ENCODE measurements at places on chromosomes 12 and 14. TPM values are rescaled to one million over a fixed set of nuclear protein-coding genes. Genes with fewer than 3 reads are reported as not detected.

CHFR gene
- total RNA-seq, result 8.2 TPM

DNA sequence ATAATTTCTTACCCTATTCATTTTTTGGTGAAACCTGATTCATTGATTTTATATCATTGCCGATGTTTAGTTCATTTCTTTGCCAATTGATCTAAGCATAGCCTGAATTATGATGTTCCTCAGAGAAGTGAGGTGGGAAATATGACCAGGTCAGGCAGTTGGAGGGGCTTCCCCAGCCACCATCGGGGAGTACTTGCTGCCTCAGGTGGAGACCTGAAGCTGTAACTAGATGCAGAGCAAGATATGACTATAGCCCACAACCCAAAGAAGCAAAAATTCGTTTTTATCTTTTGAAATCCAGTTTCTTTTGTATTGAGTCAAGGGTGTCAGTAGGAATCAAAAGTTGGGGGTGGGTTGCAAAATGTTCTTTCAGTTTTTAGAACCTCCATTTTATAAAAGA lies 7.9 kb downstream of the PTGDR start:
- H3K36me3 ChIP-seq, result no peaks in the 10 kb centered on the region
- no peak overlapping the region for H3K4me3 ChIP-seq
- H3K27me3 ChIP-seq, result no peaks in the 10 kb centered on the region
- no peak overlapping the region for H3K27ac ChIP-seq
- no peak for DNase-seq

MYH6 gene
- not detected for total RNA-seq

GRCh38 chr12:131640525-131640924 lies 70.4 kb upstream of the SFSWAP start:
- H3K4me1 ChIP-seq, result no peaks in the 10 kb centered on the region
- no peaks in the 10 kb centered on the region for H3K36me3 ChIP-seq
- H3K4me3 ChIP-seq, result no peak overlapping the region
- H3K27ac ChIP-seq, result no peak overlapping the region
- H3K27me3 ChIP-seq, result no peaks in the 10 kb centered on the region

MUCL1 gene
- total RNA-seq, result not detected

GXYLT1 gene
- total RNA-seq, result 48.9 TPM

TSHR gene
- total RNA-seq, result 0.30 TPM

DNA sequence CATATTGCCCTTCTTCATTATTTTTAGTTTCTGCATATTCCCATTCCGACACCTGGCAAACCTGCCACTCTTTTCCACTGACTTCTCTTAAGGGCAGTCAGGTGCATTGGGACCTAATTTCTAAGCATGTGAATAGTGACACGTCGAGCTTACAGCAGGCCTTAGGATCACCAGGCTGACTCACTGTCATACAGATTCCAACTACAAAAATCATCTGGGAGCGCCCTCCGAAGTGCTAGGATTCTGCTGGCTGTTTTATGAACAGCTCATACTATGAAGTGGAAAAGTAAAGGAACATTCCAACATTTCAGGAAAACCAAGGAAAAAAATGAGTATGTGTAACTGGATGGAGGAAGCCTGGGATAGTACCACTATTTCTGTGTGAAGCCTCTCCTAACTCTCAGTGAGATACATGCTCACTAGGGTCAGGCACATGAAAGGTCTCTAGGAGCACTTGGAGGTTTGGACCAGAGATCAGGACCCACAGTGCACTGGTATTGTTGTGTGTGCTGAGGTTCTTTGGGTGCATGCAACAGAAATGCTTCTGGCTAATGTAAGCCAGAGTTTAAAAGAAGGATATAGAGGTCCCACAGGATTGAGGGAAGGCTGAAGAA lies 257.4 kb downstream of the ZFP36L1 start:
- no peak overlapping the region for H3K27ac ChIP-seq
- peaks cover 4% of the 10 kb centered on the region for H3K4me1 ChIP-seq
- no peaks in the 10 kb centered on the region for H3K36me3 ChIP-seq
- H3K27me3 ChIP-seq, result no peaks in the 10 kb centered on the region

GRCh38 chr14:87325741-87326140 lies 667.2 kb downstream of the GALC start:
- H3K36me3 ChIP-seq, result no peaks in the 10 kb centered on the region
- H3K27ac ChIP-seq, result no peak overlapping the region
- H3K4me3 ChIP-seq, result no peak overlapping the region
- DNase-seq, result no peak
- no peaks in the 10 kb centered on the region for H3K4me1 ChIP-seq
- 0 out of 2 replicates have a peak, but pooled peaks cover 4% of the 10 kb centered on the region for H3K27me3 ChIP-seq

EXD2 gene
- 10.0 TPM for total RNA-seq

DNA sequence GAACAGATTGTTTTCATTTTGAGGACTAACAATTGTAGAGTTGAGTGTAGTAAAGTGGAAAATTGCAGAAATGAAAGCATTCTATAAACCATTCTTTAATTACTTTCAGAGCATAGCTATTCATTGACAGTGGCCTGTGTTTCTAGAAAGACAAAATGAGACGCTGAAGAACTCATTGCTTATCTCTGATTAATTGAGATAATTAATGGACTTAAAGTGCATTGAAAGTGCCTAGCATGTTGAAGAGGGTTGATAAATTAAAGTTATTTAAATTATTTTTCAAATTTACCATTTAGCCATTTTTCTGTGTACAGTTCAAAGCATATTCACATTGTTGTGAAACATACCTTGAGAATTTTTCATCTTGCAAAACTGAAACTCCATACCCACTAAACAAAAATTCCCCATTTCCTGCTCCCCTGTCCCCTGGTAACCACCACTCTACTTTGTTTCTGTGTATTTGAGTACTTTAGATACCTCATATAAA lies 57.4 kb downstream of the DAAM1 start:
- no peak overlapping the region for H3K27ac ChIP-seq
- peaks cover 9% of the 10 kb centered on the region for H3K4me1 ChIP-seq
- no peak for DNase-seq
- no peaks in the 10 kb centered on the region for H3K27me3 ChIP-seq
- no peak overlapping the region for H3K4me3 ChIP-seq
- no peaks in the 10 kb centered on the region for H3K36me3 ChIP-seq

DNA sequence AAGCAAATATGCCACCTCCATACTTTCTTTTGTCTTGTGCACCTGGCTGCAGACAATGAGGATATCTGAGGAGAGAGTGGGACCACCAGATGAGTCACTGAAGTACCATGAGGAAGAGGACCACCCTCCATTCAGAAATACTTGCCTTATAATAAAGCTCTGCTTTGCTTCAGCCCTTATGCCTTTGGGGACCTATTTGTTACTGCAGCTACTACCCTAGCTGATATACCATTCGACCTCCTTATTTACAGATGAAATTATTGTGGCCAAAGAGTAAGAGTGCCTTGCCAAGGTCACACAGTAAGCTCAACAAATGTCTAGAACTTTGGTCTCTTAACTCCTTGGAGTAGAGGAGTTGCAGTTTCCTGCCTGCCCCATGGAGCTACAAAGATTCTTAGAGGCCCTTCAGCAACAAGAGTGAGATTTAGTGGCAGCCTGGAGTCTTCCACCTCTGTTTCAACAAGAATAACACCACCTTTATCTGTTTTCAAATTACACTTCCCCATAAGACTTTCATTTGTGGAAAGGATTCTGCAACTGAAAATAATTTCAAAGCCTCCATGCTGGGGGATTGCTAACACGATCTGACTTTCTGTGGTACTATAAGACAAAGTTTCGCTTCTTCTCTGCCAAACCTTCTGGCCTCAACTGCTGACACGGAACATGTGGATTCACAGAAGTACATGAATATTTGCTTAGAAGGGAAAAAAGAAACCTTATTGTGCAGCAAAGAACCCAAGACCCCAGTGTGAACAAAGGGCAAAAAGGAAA lies 3.6 kb downstream of the CMKLR1 start:
- DNase-seq, result no peak
- H3K4me3 ChIP-seq, result no peak overlapping the region
- H3K36me3 ChIP-seq, result no peaks in the 10 kb centered on the region
- 0 out of 2 replicates have a peak, but pooled peaks cover 3% of the 10 kb centered on the region for H3K27me3 ChIP-seq
- H3K27ac ChIP-seq, result no peak overlapping the region
- H3K4me1 ChIP-seq, result no peaks in the 10 kb centered on the region

DNA sequence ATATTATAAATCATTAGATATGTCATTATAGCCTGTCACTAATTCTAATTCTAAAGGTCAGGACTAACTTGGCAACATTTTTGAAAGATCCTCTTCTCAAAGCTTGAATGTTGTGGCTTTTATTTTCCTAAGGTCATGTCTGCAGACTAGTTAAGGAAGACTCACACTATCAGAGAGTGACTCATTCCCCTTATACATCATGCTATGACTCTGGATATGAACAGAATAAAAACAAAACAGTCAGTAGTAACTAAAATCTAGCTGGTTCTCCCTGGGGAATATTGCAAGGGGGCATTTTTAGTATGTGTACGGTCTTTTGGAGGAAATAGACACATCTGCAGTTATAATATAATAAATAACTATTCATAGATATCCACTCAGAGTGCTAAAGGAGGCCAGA lies 170.6 kb downstream of the SLC2A13 start:
- no peaks in the 10 kb centered on the region for H3K36me3 ChIP-seq
- H3K27me3 ChIP-seq, result no peaks in the 10 kb centered on the region
- H3K4me3 ChIP-seq, result no peak overlapping the region

- no peaks in the 10 kb centered on the region for H3K4me1 ChIP-seq
- DNase-seq, result no peak
- no peaks in the 10 kb centered on the region for H3K27me3 ChIP-seq
- no peak overlapping the region for H3K4me3 ChIP-seq
These were observed 816.9 kb downstream of the AACS start for GRCh38 chr12:125882141-125882540.

GRCh38 chr14:27608377-27608776 lies 1010.5 kb upstream of the NOVA1 start:
- no peaks in the 10 kb centered on the region for H3K4me1 ChIP-seq
- H3K27me3 ChIP-seq, result no peaks in the 10 kb centered on the region
- H3K27ac ChIP-seq, result no peak overlapping the region
- H3K36me3 ChIP-seq, result no peaks in the 10 kb centered on the region

TTC8 gene
- total RNA-seq, result 9.4 TPM

GRCh38 chr12:115223991-115224390 lies 540.0 kb upstream of the TBX3 start:
- H3K4me1 ChIP-seq, result peaks cover 7% of the 10 kb centered on the region
- H3K27me3 ChIP-seq, result no peaks in the 10 kb centered on the region
- DNase-seq, result no peak
- H3K4me3 ChIP-seq, result no peak overlapping the region

GAPDH gene
- 4,776 TPM for total RNA-seq

DNA sequence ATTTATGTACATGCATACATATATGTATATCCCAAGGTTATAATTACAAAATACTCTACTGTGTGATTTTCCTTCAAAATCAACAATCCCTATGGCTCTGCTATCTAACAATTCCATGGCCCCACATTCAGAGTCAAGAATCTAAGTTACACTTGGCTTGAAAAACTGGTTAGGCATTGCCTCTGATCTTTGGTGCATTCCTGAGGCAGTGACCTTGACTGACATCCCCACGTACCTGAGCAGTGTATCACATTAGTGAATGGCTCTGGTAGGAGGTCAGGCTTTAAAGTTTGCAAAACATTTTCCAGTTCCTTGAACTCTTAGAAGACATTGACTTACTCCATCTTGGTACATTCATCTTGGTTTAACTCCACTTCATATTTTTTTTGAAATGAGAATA lies 8.5 kb upstream of the STON2 start:
- no peaks in the 10 kb centered on the region for H3K36me3 ChIP-seq
- no peak overlapping the region for H3K27ac ChIP-seq
- peaks cover 9% of the 10 kb centered on the region for H3K4me1 ChIP-seq

DNA sequence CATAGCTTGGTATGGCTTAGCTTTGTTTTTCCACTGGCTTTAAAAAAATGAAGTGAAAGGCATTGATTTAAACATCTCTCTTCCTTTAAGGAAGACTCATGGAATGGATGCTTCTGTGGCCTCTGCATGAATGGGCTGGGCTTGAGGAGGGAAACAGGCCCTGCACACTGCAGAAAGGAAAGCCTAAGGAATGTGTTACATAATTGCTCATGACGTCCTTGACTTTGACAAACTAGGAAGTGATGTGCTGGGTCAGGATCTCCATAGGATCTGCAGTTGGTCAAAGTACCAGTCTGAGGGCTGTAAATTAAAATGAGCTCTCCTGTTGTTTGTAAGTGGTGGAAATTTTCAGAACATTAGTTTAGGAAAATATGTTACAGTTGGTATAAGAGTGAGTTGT lies 12.7 kb downstream of the SAMD4A start:
- peaks cover 21% of the 10 kb centered on the region for H3K4me1 ChIP-seq
- H3K27me3 ChIP-seq, result no peaks in the 10 kb centered on the region
- no peak for DNase-seq
- H3K36me3 ChIP-seq, result no peaks in the 10 kb centered on the region

MIP gene
- not detected for total RNA-seq

DNA sequence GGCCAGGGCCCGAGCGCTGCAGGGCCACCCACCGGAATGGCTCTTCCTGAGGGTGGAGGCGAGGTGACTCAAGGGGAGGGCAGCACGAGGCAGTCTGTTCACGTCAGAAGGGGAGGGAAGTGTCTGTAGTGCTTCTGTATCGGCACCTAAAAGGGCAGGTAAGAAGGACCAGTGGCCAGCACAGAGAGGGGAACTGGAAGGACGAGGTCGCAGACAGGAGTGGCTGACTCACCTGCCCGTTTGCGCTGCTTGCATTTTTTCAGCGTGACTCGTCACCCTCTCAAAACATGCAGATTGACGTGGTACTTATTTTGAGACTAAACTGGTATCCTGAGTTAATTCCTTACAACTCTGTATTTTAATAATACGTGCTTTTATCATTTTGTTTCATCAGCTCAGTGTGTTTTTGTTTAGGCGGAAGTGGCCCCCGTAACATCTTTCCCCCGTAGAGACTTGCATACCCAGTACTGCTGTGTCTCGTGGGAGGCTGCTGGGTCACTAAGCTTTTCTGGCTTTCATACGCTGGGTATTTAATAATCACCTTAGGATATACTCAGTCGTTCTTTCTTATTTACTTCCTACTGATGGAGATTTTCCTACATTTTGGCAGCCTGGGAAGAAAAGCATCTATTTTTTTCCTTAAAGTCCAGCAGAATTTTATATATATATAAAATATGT lies 26.4 kb downstream of the SFSWAP start:
- H3K4me1 ChIP-seq, result no peaks in the 10 kb centered on the region
- H3K27ac ChIP-seq, result no peak overlapping the region
- H3K36me3 ChIP-seq, result peaks cover 43% of the 10 kb centered on the region
- no peak overlapping the region for H3K4me3 ChIP-seq
- no peaks in the 10 kb centered on the region for H3K27me3 ChIP-seq

GRCh38 chr12:24544368-24544767 lies 404.5 kb downstream of the BCAT1 start:
- H3K36me3 ChIP-seq, result no peaks in the 10 kb centered on the region
- no peaks in the 10 kb centered on the region for H3K4me1 ChIP-seq
- H3K27me3 ChIP-seq, result no peaks in the 10 kb centered on the region
- no peak for DNase-seq
- H3K4me3 ChIP-seq, result no peak overlapping the region

TAS2R8 gene
- total RNA-seq, result not detected

GRCh38 chr12:95437565-95437964 lies 36.4 kb upstream of the METAP2 start:
- H3K4me1 ChIP-seq, result no peaks in the 10 kb centered on the region
- DNase-seq, result no peak
- H3K4me3 ChIP-seq, result no peak overlapping the region

- H3K4me1 ChIP-seq, result no peaks in the 10 kb centered on the region
- no peaks in the 10 kb centered on the region for H3K27me3 ChIP-seq
- DNase-seq, result peak; percentile 50
- no peaks in the 10 kb centered on the region for H3K36me3 ChIP-seq
- H3K27ac ChIP-seq, result no peak overlapping the region
- no peak overlapping the region for H3K4me3 ChIP-seq
These were observed 630.8 kb downstream of the AACS start for GRCh38 chr12:125696054-125696453.
